Aortic smooth muscle cell (primary cell): ENCODE measurements at places on chromosomes 4 and X. TPM values are rescaled to one million over a fixed set of nuclear protein-coding genes. Genes with fewer than 3 reads are reported as not detected.

The BGN gene
- total RNA-seq, result 56.3 and 168 TPM in 2 replicates

The TCEAL9 gene
- 184 and 202 TPM in 2 replicates for total RNA-seq

The TEX13D gene
- not detected in 2 replicates for total RNA-seq

The MCTS1 gene
- 37.1 and 40.8 TPM in 2 replicates for total RNA-seq

The HMGN5 gene
- total RNA-seq, result 2.2 TPM in 2 replicates

The FGF5 gene
- total RNA-seq, result 3.2 and 18.8 TPM in 2 replicates

The COX7B2 gene
- total RNA-seq, result not detected in 2 replicates

The C4orf54 gene
- not detected in 2 replicates for total RNA-seq

The PDE6B gene
- 0.37 TPM in 1 of 2 replicates, not detected in the other for total RNA-seq

The ZRSR2 gene
- total RNA-seq, result 4.4 and 4.8 TPM in 2 replicates

The PAGE3 gene
- total RNA-seq, result not detected in 2 replicates

The BMPR1B gene
- 2.2 and 5.5 TPM in 2 replicates for total RNA-seq

The GYG2 gene
- total RNA-seq, result 0.06 and 0.26 TPM in 2 replicates

The ADH1B gene
- total RNA-seq, result 3,268 and 4,233 TPM in 2 replicates

The CA5B gene
- total RNA-seq, result 20.6 and 23.1 TPM in 2 replicates

The PNMA6A gene
- 0.53 and 0.62 TPM in 2 replicates for total RNA-seq

The HEPH gene
- 110 and 124 TPM in 2 replicates for total RNA-seq

The SPOCK3 gene
- 1.1 and 1.5 TPM in 2 replicates for total RNA-seq

The TNIP2 gene
- total RNA-seq, result 44.6 and 47.7 TPM in 2 replicates

The TMEM271 gene
- total RNA-seq, result not detected in 2 replicates

The BEX5 gene
- total RNA-seq, result 0.92 TPM in 1 of 2 replicates, not detected in the other

The NR3C2 gene
- 3.3 and 6.8 TPM in 2 replicates for total RNA-seq

The PPA2 gene
- 49.1 and 62.5 TPM in 2 replicates for total RNA-seq

The CENPI gene
- total RNA-seq, result 9.8 and 14.1 TPM in 2 replicates

The AREG gene
- not detected in 2 replicates for total RNA-seq

The PASD1 gene
- not detected in 2 replicates for total RNA-seq

The PCDH11X gene
- 0.19 TPM in 1 of 2 replicates, not detected in the other for total RNA-seq

The STAP1 gene
- total RNA-seq, result not detected in 2 replicates

The GRIA3 gene
- total RNA-seq, result 5.0 and 7.4 TPM in 2 replicates

The MSMO1 gene
- total RNA-seq, result 150 and 180 TPM in 2 replicates

The GABRQ gene
- total RNA-seq, result not detected in 2 replicates

The VSIG4 gene
- not detected in 2 replicates for total RNA-seq

The PHF8 gene
- total RNA-seq, result 9.8 and 12.1 TPM in 2 replicates

The REPS2 gene
- total RNA-seq, result 0.37 and 0.40 TPM in 2 replicates

The BMX gene
- 2.6 and 4.6 TPM in 2 replicates for total RNA-seq

The SPANXA1 gene
- not detected in 2 replicates for total RNA-seq

The JCHAIN gene
- total RNA-seq, result 0.12 and 0.13 TPM in 2 replicates

The ANOS1 gene
- total RNA-seq, result 16.5 and 19.2 TPM in 2 replicates

The GPRASP2 gene
- 16.2 and 17.8 TPM in 2 replicates for total RNA-seq

The MAGEB3 gene
- not detected in 2 replicates for total RNA-seq

The MID2 gene
- 12.0 and 12.9 TPM in 2 replicates for total RNA-seq

The TRAM1L1 gene
- 0.50 and 0.53 TPM in 2 replicates for total RNA-seq

The SLC35A2 gene
- total RNA-seq, result 11.9 and 12.9 TPM in 2 replicates
